ENCODE measurements at places on chromosomes 4 and X.

DNA sequence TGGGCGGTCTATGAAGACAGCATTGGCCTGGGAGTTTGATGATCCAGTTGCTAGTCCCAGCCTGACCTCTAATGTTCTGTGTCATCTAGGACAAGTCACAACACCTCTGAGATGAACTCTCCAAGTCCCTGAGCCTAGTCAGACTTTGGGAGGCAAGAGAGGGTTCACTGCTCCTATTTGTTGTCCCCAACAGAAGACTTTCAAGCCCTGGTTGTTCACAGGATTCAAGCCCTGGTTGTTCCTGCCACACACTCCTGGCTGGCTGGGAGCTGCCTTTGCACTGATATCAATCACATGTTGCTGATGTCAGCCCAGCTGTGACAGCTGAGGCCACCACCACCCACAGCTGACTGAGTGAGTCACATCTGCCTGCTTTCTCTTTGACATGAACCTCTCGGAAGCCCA is 253.2 kb upstream of the RASGEF1B start:
- DNase-seq = no peak

DNA sequence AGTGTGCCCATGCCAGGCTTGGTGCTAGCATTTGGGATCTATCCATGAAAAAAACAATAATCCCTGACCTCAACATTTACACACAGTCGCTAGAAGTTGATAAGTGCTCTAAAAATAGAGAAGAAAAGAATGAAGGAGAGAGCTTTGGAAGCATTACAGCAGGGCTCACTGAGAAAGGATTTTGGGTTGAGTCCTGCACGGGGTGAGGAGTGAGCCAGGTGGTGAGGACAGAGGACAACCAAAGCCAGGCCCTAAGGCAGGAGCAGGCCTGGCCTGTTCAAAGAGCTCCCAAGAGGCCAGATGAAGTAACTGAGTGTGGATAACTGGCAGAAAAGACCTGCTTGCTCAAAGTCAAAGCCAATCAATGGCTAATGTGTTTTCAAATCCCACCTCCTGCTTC is 20.7 kb upstream of the PROM1 start:
- no peak for DNase-seq

DNA sequence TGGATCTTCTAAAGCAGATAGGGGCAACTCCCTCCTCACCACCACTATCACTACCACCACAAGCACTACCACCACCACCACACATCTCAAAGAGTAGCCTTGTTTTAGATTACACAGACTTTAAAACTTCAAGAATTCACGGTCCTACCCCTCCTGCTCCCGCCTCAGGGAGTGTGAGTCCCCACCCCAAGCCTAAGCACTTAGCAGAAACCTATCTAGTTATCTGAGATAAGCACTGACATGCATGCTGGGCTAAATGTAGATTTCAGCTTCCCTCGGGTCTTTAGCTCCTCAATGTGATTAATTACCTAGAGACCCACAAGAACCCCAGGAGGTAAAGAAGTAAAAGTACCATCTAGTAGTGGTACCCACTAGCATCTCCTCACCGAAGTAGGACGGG is 775 bp downstream of the AMOT start:
- no peak for DNase-seq

DNA sequence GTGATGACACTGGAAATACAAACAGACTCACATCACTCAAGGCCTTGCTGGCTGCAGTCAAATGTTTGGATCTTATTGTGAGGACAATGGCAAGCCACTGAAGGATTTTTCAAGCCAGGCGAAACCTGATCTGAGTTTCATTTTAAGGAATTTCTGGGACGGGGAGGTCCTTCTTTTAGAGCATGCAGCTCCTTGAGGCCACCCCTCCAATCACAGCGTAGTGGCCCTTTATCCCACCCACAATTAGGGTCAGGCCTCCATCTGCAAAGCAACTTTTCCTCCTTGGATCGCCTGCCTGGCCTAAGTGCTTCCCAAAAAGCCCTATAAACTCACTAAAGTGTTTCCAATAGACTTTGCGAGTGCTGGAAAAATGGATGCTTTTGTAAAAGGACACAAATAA is 115.5 kb downstream of the EFHC2 start:
- no peak for DNase-seq

DNA sequence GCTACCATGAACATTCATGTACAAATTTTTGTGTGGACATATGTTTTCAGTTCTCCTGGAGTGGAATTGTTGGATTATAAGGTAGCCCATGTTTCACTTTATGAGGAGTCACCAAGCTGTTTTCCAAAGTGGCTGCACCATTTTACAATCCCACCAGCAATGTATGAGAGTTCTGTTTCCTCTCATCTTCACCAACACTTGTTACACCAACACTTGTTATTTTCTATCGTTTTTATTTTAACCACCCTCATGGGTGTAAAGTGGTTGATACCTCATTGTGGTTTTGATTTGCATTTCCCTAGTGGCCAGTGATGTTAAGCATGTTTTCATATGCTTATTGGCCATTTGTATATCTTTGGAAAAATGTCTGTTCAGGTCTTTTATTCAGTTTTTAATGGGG is 4.1 kb downstream of the EXOC1 start:
- no peak for DNase-seq

GRCh38 chr4:73612032-73612431 is 8.2 kb downstream of the RASSF6 start:
- no peak for DNase-seq

DNA sequence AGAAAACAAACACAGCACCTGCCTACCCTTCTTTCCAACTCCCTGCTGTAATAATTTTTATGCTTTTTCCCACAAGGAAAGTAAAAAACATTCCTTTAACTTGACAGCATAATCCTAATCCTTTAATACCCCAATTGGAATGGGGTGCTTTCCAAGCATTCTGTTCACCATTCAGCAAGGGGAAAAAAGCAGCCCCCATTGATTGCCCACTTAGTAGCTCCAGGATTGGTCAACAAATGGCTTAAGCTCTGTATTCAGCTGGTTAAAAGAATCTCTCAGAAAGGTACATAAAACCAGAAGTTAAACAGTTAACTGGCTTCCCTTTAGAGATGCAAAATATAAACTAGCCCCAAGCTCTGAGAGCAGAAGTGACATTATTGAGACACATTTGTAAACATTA is 194.8 kb upstream of the ATOH1 start:
- DNase-seq = no peak

- DNase-seq = no peak
These were observed 203.0 kb downstream of the CENPC start for GRCh38 chr4:67342291-67342690.

GRCh38 chrX:27619975-27620374 is 29.8 kb downstream of the DCAF8L2 start:
- DNase-seq = peak; percentile 0

DNA sequence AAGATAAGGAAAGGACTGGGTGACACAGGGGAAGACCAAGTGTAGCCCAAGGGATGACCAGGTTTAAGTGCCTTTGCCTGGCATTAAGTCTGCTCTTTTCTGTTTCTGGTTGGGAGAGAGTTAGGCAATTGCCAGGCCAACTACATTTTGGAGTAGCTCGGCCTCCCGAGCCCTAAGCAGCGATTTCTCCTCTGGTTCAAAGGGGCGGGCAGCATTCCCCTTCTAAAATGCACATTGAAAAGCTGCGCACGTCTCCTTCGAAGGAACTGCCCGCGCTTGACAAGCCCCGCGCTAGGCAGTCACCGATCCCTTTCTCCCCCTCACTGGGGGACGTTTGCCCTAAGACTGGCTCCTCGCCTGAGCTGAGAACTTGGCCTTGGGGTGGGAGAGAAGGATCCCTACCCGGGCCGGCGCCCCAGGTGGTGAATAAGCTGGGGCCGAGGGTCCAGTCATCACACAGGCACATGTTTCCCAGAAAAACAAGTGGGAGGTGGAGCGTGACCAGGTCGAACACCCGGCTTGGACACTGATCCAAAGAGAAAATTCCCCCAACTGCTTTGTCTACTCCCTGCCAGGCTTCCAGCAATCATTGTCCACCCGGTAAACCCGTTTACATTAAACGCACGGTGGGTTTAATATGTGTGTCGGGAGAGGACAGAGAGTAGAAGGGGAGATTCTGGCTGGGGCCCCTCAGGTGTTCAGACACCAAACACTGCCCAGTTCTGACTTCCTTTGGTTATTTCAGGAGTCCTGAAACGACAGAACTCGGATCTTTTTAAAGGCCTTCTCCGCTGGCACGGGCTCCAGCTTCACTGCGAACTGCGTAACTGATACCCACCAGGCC is 4.0 kb downstream of the ARX start:
- DNase-seq = no peak

GRCh38 chr4:73312967-73313366 is 54.4 kb upstream of the ANKRD17 start:
- no peak for DNase-seq

DNA sequence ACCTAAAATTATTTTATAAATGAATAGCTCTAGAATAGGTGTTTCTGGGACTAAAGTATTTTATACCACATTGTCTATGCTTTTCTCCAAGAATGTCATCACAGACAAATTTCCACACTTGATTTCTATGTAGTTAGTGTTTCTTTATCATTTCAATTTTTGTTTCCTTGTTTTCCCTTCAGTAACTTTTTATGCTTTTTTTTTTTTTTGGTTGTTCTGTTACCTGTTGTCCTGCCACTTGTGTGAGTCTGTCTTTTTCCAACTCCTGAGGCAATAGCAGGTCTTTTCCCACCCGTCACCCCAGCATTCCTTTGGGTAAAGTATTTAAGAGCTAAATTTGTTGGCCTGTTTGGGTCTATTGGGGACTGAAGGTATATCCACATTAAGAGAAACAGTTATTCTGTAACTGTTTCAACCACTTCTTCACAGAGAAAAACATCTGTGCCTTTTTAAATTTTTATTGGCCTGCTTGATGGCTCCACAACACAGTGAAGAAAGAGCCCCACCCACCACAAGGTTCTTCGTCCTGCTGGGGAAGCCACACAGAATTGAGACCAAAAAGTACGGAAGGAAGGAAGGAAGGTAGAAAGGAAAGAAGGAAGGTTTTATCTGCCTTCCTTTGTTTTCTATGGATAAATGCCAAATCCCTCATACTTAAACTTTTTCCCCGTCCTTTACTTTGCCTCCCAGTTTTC is 17.7 kb upstream of the GPC3 start:
- DNase-seq = no peak

DNA sequence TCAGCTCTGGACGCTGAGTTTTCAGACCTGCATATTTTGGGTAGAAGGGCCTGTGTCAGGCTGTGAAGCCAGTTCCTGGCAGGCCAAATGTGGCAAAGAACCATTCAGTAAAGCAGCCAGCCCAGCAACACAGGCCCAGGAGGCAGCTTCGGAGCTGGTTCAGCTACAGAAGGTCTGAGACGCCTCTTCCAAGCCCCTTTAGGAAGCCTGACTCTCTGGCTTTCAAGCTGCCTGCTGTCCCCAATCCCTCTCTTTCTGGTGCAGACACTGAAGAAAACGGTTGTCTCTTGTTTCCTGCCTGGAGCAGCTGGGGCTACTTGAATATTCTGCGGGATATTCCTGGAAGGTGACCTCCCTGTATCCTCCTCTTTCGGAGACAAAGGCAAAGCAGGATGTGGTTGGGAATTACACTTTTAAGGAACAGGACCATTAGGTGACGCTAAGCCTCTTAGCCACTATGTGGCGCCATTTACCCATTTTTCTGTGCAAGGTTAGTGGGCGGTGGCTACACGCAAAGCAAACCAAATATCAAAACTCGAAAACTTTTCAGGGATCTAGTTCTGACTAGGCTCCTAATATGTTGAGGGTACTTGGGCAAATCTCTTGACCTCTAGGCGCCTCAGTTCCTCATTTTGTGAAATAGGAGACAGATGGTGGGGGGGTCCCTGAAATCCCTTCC is 47.2 kb upstream of the LAS1L start:
- peak; percentile 40 for DNase-seq

DNA sequence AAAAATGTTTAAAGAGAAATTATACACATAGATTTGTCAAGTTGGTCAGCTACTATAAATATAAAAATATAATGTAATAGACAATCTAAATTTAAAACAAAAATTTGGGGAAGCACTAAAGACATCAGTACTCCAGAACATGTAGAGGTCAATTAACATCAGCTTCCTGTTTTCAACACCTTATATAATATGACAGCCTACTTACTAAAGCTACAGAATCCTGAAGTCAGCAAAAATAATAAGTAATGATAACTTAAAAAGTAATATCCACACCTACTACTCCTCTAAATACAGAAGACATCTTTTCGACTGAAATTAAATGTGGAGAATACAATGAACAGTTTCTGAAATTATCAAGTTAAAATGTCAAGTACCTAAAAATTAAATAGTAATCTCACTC is 118.6 kb downstream of the LRBA start:
- DNase-seq = no peak

DNA sequence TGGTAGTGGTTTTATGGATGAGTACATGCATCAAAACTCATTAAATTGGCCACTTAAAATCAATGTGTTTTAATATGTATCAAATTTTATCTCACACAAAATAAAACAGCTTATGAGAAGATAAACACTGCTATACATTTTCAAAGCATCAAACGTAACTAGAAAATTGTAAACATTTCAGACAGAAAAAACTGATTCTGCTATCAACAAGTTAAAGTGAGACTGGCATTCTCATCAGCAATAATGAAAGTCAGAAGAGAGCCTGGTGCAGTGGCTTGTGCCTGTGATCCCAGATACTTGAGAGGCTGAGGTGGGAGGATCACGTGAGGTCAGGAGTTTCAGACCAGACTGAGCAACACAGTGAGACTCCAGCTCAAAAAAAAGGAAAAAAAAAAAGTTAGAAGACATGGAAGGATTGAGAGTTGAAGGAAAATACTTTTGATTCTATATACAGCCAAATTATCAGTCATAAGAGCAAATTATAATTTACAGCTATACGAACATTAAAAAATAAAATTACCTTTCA is 2.9 kb downstream of the TBCK start:
- no peak for DNase-seq

DNA sequence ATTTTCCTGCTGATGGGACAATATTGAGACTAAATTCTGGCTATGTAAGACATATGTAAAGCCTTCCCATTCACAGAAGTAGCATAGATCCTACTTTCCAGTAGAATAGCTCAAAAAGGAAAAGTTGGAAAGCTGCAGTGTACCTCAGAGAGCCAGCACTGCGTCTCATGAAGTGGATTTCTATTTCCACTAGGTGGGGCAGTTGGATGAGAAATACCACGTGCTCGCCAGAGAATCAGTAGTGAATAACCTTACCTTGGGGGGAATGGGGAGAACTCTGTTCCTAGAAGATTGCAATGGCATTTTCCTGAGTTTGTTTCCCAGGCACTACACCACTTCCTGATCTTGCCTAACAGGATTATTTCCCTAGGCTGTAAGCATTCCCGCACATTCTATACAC is 907.1 kb downstream of the FSTL5 start:
- no peak for DNase-seq

- DNase-seq = no peak
These were observed 213.8 kb upstream of the RADX start for GRCh38 chrX:106397788-106398538.

DNA sequence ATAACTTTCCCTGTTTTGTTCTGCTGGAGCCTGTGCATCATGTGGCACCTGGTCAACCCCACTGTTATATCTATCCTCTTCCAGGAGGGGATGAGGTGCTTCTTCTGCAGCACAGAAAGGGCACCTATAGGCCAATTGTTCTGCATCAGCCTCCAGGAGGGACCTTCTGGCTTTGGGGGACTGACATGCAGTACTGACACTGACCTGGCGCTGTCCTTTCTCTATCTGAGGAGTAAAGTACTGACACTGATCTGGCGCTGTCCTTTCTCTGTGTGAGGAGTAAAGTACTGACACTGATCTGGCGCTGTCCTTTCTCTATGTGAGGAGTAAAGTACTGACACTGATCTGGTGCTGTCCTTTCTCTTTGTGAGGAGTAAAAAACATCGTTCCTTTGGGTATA is 498.4 kb downstream of the PACRGL start:
- no peak for DNase-seq

GRCh38 chr4:158906073-158906472 is 137.2 kb downstream of the FNIP2 start:
- DNase-seq = no peak

All from fibroblast of skin of left quadriceps (primary cell).